ENCODE measurements at places on chromosomes 4 and X. TPM values are rescaled to one million over a fixed set of nuclear protein-coding genes. Genes with fewer than 3 reads are reported as not detected.
A peak's percentile ranks its signal among the peaks of the same experiment; 100 is the strongest.

DNA sequence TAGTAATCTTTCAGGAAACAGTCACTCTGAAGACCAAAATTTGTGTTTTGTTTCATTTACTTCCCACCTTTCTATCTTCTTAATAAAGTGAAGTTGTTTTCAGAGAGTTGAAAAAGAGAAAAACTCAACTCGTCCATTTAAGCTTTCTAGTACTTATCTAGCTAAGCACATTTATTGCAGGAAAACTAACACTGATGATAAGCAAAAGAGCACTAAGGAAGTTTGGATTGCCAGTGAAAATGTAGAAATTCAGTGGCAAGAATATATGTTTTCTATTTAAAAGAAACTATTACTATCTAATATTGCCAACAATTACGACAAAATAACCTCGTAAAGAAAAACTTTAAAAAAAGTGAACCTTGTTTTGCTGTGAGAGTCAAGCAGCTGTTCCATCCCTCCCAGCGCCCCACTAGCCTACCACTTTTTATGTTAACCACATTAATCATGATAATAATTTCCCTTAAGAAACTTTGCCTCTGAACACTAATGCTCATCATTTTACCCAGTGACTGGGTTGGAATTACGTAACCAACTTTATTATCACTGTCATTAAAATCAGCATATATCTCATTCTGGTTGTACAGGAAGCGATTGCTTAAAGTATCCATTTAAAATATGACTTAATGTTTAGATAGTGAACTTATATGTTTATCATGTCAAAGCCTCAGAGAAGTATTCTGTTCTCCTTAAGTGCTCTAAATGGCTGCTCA is 24.8 kb downstream of the SPRY1 start:
- DNase-seq, result no peak

DNA sequence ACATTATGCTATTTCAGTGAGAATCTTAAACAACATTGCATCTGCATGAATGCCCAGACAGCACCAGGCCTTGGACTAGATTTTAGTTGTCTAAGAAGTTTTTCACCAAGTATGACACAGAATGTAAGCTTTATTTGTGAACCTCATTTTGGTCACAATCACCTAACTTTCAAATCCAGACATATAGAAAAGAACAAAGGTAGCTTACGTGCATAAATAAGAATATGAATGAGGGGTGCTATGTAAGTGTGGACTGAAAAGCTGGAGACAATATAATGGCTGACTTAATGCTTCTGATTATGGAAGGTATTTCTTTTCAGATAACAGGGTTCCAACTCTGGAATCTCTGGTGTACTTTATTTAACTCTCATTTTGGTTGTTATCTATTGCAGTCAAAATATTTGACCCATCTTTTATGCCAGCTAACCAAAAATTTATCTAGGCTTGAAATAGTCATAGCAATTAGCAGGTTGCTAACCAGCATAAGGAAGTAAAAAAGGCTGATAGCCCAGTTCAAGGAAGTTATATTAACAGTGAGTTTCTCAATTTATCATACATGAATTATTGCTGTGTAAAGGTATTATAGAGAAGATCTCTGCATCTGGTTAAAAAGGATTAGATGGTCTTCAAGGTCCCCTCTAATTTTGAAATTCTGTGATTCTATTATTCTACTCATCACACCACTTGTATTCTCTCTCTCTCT is 36.5 kb downstream of the SLC7A11 start:
- DNase-seq, result no peak

- DNase-seq, result peak; percentile 1
Measured at GRCh38 chrX:18983666-18984380, at the start of gene PHKA2. Gene PHKA2 (minus strand): TSS chrX:18984114. CDS start chrX:18983932, 182 bp downstream.

GRCh38 chr4:110508827-110509710 is 33.1 kb downstream of the ENPEP start:
- DNase-seq, result no peak

- no peak for DNase-seq
Measured at GRCh38 chr4:70714079-70714887, 7.5 kb upstream of the RUFY3 start.

DNA sequence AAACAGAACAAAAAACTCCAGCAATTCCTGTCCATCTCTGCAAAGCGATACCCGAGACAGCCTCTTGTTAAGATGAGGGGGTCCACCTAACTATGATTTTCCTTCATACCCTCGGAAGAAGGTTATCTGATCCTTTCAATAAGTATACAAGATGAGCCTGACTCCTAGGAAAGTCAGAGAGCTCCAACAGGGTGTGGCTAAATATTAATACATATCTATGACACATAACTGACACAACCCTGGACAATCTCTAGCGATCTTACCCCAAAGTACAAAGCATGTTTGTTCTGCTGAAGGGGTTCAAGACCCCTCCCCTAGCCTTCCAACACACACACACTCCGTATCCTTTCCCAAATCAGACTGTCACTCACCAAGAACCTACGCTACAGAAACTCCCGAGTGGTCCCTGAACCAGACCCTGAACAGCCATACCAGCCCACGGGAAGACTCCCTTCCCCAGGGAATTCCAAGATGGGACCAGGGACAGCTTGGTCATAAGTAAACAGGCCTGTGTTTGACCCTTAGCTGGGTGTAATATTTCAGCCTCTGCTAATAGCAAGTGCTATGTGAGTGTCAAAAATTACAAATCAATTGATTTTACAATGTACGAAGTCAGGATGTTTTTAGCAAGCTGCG is 110.3 kb downstream of the PRKX start:
- DNase-seq, result no peak

DNA sequence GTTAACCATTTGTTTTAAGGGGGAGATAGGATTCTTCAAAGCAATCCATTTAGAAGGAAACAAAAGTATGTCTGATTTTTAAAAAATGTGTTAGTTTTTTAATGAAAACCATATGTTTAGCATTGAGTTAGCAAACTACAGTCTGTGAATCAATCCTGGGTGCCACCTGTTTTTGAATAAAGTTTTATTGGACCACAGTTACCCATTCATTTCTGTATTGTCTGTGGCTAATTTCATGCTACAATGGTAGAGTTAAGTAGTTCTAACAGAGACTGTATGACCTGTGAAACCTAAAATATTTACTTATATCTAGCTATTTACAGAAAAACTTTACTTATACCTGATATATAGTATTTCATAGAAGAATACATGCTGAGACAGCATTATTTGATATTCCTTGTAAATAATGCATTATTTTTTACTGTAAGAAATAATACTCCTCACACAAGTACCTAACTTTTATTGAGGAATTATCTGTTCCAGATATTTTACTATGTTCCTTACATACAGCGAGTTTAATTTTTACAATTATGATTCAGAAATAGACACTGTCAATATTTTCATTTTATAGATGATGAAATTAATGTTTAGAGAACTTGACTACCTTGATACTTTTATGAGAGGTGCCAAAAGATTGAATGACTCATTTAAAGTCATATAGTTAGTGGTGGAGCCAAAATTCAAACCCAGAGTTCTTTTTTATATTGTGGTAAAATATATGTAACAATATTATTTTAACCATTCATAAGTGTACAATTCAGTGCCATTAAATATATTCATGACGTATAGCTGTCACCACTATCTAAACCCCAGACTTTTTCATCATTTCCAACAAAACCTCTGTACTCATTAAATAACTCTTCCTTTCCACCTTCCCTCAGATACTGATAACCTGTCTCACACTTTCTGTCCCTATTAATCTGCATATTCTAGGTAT is 122.0 kb downstream of the GLUD2 start:
- no peak for DNase-seq

DNA sequence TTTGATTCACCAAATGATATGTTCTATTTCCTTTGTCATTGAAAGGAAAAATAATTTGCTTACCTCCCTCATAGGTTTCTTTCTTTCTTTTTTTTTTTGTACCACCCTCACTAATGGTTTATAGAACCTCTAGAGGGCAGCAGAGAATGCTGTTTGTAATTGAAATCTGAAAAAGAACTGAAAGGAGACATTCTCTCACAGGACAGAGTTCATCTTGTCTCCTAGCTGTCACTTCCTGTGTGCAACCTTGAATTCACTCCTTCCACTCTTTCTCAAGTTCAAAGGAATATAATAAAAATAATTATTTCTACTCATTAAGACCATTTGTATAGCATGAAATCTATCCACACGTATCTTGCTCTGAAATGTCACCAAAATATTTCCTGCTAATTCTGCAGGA is 51.0 kb downstream of the GUCY1B1 start:
- no peak for DNase-seq

DNA sequence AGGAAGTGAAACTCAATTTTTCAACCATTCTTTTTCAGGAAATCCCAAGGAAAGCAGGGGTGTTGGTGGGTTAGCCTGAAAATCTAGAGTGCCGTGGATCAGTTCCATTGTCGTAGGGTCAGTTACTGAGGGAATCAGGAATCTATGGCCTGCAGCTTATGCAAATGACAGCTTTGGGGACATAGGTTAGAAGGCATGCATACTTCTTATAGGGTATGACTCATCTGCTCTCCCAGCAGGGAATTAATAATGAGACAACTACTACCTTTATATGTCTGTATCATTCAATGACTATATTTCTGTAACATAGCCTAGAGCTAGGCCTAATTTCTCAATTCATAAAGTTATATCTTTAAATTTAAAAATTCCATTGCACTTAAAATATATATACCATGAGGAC is 36.6 kb downstream of the ZNF41 start:
- no peak for DNase-seq

The ETDB gene
- total RNA-seq, result not detected

The CNKSR2 gene
- 5.3 TPM for total RNA-seq

The CFAP99 gene
- total RNA-seq, result not detected

The NAP1L3 gene
- 15.0 TPM for total RNA-seq

The LRAT gene
- not detected for total RNA-seq
